Fibroblast of skin of right quadriceps (primary cell): ENCODE measurements at places on chromosomes 5 and 9.
A peak's percentile ranks its signal among the peaks of the same experiment; 100 is the strongest.

- no peak for DNase-seq
Observed at GRCh38 chr5:33563530-33563929, 122.8 kb downstream of the TARS1 start.

GRCh38 chr5:73641811-73642210 is 15.8 kb downstream of the ARHGEF28 start:
- DNase-seq = no peak

DNA sequence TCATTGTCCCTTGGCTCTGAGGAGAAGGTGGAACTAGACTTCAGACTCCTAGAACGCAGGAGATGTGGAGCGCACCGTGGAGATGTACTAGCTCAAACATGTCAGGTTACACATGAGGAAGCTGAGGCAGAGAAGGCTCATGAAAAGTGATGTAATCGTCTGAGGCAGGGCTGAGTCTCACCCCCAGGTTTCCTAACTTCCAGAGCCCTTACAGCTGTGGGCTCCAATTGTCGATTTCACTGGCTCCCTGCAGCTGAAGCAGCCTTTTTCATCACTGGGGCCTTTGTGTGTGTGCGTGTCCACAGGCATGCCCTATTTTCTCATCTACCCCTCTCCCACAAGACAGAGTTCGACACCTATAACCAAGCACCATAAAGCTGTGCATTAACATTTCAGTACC is 370.6 kb downstream of the NTRK2 start:
- DNase-seq = no peak

DNA sequence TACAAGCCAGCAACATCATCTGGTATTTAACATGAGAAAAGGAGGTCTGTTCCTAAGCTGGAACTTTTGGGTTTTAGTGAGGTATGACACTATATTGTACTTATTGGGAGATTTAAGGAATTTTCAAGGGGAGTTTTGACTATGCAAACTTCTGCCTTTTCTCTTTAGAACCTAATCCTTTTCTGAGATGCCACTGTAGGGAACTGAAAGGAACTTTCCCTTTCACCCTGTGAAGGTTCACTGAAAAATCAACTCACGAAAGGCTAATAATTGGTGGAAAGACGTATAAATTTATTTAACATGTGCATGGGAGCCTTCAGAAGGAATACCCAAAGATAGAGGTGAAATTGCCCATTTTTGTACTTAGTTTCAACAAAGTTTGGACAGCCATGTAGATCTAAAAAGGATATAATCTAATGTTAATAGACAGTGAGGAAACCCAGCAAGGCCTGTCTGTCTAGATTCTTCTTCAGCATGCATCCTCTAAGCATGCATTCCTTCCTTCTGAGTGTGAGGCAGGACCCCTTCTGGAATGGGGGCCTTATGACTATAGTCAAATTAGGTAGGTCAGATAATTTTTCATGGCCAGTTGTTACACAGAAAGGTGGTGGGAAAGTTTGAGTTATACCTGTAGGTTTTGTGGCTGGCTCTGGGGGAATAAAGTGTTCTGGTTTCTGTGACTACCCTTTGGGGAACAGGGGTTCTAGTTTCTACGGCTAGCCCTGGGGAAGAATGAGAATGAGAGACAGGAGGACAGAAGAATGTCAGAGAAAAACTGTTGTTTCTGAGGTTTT is 200.3 kb downstream of the C9orf152 start:
- no peak for DNase-seq

- DNase-seq = no peak
Observed at GRCh38 chr5:102523541-102524175, 24.9 kb upstream of the SLCO6A1 start.

GRCh38 chr5:175468892-175469291 is 9.5 kb upstream of the SFXN1 start:
- DNase-seq = no peak

GRCh38 chr5:108953940-108954339 is 206.2 kb downstream of the FER start:
- DNase-seq = no peak

DNA sequence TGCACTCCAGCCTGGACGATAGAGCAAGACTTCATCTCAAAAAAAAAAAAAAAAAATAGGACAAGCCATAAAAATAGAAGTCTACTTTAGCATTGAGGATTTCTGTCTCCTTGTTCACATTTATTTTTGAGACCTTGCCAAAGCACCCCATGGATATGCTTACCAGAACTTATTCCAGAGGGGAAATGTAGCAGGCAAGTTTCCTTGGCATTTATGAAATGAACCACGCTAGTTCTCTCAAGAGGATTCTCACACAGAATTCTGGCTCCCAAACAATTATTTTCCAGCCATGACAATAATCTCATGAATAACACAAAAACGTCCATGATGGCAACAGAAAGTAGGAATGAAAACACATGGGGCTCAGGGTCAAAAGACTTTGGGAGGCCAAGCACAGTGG is 23.4 kb upstream of the GPX8 start:
- no peak for DNase-seq

- DNase-seq = no peak
Observed at GRCh38 chr5:171649075-171649401, 136.6 kb upstream of the SMIM23 start.

GRCh38 chr9:85900504-85901201 is 40.3 kb upstream of the NAA35 start:
- DNase-seq = peak; percentile 4
